Hippocampal formation (tissue), 2 donors: ENCODE measurements at places on chromosomes 7 and 10.

DNA sequence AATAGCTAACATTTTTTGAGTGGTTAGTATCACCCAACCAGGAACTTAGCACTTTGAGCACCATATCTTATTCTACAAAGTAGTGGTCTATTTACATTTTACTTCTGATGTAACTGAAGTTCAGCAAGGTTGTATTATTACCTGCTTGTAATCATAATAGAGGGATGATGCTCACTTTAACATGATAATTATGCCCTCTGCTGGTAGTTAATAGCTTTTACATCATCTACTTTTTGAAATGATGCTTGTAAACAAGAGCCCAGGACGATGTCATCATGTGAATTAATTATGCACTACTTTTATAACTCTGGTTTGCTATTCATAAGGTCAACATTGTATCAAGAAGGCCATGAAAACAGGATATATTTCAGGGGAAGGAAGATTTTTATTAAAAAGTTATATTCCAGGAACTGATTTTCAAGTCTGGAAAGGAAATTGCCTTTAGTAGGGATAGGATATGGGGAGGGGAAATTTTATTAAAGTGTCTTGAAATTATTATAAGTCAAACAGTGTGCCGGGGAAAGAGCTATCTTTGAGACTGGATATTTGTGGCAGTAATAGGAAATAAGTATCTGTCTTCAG, 80.3 kb upstream of the SCIN start:
- no peak for DNase-seq

DNA sequence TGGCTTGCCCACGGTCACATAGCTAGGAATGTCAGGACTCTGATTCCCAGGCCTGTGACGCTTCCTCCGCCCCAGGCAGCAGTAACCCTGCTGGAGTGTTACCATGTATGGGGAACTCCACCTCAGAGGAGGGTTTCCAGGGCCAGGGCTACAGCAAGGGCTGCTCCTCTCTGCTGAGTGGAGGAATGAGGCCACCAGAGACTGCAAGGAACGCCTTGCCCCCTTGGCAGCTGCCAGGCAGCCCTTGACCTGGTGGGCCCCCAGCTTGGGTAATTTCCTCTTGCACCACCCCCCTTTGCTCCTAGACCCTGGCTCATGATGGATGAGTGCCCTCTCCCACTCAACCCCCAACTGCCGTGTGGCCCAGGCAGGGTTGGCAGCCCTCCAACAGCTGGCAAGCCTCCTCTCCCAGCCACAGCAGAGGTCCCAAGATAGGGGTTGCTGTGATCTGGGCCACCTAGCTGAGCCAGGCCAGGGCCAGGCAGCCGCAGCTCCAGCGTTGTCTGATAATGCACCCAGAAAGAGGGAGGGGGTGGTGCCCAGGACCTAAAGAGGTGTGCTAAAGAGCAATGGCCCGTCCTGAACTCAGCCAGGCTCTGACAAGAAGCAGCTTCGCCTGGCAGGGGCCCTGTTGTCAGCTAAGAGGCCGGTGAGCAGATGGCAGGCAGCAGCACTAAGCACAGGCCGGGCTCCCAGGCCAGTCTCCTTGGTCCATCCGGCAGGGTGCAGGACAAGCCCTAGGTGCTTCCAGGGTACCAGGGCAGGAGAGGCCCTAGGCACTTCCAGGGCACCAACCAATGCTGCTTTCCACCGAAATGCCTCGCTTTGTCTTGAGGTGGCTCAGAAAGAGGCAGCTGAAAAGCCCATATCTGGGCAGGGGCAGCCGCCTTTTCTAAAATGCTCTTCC, 35.4 kb downstream of the DRGX start:
- no peak for DNase-seq

GRCh38 chr10:100654782-100655325, 90.5 kb upstream of the PAX2 start:
- no peak for DNase-seq

GRCh38 chr7:99196536-99197258, 11.2 kb downstream of the KPNA7 start:
- DNase-seq: no peak

DNA sequence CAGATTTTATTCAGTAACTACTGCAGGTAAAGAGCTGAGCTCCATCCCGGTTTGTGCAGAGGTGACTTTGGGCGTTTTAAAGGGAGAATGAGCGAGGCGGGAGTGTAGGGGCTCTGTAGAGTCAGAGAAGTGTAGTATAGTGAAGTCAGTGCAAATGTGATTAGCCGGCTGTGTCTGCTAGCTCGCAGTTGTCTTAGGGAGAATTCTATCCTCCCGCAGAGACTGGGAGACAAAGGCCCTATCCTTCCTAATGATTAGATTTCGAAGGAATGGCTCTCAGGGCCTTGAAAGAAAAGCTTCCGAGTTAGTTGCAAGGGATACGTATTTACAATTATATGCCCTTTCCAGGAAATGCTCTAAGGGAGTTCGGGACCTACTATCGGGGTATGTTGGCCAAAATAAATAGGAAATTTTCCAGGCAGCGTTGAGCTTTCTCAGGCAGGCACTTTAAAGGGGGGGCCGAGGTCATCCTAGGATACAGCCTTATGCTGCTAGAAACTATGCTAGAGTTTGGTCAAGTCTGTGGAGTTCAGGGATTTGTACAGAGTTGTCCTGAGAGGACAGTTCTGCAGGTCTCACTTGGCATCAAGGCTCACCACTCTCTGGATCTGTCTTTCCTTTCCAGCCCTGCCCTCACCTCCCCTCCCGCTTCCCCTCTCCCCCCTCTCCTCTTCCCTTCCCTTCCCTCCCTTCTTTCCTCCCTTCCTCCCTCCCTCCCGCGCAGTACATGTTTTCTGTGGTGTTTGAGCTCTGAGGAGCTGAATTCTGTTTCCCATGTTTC, 825 bp downstream of the MRPL32 start:
- no peak for DNase-seq

DNA sequence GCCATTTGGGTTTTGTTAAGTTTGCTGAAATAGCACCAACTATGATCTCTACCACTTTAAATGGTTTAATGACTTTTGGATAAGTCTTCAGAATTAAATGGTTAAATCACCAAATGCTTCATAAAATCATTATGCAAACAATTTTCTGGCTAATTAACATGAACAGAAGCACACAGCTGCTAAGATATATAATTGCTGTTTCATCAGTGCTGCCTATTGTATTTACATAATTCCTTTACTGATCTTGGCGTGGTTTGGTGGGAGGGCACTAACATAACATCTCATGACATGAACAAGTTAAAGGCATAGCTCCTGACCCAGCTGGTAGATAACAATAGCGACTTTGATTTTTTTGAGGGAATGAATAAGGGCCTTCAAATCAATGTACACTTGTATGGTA, 94.1 kb downstream of the FZD1 start:
- no peak for DNase-seq

DNA sequence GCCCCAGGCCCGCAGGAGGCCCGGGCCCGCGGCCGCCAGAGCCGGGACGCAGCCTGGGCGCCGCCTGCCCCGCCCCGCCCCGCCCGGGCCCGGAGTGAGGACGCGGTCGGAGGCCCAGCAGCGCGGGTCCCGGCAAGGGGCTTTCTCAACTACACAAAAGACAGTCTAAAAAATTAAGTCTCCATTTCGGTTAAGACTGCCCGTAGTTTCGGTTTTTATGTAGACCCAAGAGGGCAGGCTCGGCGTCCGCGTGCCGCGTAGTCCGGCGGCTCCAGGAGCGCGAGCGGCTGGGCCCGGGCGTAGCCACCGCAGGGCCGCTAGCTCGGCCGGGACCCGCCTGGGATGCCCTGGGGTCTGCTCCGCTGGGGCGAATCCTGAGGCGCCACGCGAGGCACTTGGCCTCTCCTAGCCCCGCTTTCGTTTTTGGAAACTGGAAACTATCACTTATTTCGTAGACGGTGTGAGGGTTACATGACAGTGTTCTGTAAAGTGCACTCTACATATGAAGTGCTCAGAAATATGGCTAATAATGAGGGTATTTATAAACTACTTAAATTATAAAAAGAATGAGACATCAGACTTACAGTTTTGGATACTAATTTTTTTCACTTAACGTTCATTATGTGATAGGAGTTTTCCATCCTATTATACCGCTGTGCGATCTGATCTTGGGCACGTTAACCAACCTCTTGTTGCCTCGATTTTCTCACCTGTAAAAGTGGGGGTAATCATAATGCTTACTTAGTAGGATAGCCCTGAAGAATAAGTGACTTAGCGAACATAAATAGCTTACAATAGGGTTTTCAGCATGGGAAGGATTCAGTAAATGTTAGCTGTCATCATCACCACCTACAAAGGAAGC, 573 bp downstream of the BLVRA start:
- DNase-seq: no peak

- DNase-seq: no peak
Measured at GRCh38 chr7:43481902-43482678, 100.8 kb upstream of the STK17A start.

DNA sequence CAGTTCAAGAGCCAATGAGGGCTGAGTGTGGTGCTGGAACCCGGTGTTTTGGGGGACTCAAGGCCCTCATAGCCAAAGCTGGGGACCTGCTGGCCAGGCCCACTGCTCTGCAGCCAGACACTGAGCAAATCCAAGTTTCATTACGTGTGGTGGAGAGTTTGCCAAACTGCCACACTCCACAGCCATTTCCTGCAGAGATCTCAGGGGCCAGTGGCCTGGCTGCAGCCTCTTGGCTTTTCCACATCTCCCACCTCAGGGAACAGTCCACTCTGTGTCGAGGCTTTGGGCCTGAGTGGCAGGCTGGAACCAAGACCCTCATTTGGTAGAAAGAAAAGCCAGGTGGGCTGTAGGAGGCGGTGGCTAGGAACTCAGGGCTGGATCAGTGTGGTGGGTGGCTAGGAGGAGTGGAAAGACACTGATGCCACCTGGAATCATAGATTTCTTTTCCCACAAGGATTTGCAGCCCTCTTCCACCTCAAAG, 3.2 kb downstream of the HOXA11 start:
- DNase-seq: no peak
